Left hindlimb (tissue), 1 donor: ENCODE measurements at places on chromosomes 2 and 18.

DNA sequence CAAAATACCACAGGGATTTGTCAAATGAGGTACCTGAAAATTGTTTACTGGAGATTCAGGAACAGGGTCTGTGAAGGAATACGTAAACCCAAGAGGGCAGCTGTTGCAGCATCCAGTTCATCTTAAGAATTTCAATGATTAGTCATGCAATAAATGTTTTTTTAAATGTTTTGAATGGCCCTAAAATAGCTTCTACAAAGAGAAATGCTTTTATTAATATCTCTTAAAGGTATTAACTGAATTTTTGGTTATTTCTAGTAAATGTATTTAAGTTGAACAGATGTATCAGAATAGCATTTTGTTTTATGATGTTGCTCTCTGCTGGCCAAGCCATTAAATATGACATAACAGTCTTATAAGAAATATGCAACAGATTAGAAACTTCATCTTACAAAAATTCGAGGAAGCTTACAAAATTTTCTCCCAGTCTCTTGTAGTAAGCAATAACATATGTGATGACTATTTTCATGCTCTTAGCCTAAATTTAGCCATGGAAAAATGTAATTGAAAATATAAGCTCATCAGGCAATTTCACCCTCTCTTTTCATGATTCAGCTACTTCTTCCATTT lies 863.9 kb downstream of the SUCLG1 start:
- DNase-seq: no peak

- peak; percentile 60 for DNase-seq
Observed at GRCh38 chr2:88659538-88659915, 31.9 kb upstream of the RPIA start.

DNA sequence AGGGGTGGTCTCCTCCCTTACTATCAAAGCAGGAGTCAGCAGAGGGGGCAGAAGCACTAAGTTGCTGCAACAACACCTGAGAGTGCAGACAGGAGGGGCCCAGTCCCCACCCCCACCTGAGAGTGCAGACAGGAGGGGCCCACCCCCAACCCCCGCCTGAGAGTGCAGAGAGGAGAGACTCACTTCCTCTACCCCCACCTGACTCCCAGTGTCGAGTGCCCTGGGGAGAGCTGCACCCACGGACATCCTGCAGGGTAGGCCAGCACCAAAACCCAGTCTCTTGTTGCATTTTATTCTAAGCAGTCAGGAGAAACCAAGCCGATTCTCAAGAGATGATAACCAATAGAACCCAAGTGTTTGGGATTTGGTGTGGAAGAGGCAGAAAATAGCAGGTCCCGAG lies 78.4 kb downstream of the NAPG start:
- no peak for DNase-seq

DNA sequence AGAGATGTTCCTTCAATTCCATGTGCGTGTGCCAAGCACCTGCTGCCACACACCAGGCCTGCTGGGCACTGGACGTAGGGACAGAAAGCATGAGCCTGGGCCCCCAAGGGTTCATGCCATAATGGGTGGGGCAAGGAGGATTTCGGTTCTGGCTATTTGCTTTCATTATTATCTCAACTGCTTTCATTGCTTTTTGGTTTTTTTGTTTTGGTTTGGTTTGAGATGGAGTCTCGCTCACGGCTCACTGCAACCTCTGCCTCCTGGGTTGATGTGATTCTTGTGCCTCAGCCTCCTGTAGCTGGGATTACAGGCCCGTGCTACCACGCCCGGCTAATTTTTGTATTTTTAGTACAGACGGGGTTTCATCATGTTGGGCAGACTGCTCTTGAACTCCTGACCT lies 57.2 kb downstream of the SF3B1 start:
- no peak for DNase-seq

- DNase-seq: no peak
Observed at GRCh38 chr18:78293540-78293939, 686.1 kb upstream of the SALL3 start.

GRCh38 chr2:25201265-25201664 lies 32.9 kb upstream of the POMC start:
- DNase-seq: no peak

- no peak for DNase-seq
Observed at GRCh38 chr2:189204322-189204941, 24.9 kb upstream of the COL5A2 start.

- DNase-seq: no peak
Observed at GRCh38 chr18:21803495-21803894, 62.9 kb downstream of the MIB1 start.

DNA sequence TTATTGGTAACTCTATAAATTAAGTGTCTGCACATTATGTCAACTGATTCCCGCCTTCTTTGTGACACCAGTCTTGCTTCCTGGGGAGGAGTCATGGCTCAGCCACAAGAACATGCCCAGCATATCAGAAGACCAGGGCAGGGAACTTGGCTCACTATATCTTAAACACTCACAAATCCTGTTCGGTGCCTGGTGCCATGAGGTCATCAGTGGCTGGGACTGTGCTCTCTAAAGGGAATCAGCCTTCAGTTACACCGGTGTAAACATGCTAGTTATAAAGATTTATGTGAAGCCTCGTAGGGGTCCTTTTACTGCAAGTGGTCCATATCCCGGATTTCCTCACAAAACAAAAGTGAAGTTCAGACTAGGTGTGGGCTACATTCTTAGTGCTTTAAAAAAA lies 73.1 kb upstream of the ZNF521 start:
- DNase-seq: no peak

- no peak for DNase-seq
Observed at GRCh38 chr2:58032764-58033080, 13.9 kb upstream of the VRK2 start.

DNA sequence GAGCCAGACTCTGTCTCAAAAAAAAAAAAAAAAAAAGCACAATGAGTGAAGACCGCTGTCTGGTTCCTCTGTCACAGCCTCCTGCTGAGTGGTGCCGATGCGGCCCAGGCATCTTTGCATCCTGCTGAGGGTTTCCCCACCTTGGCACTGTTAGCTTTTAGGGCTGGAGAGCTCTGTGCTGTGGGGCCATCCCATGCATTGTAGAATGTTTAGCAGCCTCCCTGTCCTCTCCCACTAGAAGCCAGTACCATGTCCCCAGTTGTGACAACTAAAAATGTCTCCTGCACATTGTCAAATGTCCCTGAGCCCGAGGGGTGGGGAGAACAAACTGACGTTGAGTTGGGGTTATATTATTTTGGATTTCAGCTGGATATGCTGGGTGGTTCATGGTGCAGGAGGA lies 7.9 kb upstream of the COLEC11 start:
- DNase-seq: no peak

- DNase-seq: no peak
Observed at GRCh38 chr2:142940606-142941223, 63.3 kb downstream of the KYNU start.

- DNase-seq: no peak
Observed at GRCh38 chr2:238305965-238306671, 14.2 kb upstream of the TRAF3IP1 start.

DNA sequence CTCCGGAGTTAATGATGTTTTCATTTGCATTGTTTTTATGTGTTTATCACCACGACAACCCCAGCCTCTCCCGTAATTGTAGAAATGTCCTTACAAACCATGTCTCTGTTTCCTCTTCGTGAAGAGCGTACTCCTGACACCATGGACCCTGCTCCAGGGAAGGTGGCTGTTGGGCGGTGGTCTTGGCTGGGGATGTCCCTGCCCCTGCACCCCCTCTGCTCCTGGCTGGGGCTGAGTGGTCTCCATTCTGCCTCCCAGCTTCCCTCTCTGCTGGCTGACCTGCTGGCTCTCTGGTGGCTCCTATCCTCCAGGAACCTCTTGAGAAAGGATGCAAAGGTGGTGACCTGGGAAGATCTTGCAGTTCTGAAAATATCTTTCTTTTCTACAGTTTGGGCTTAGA lies 81.1 kb downstream of the ASB1 start:
- DNase-seq: no peak

GRCh38 chr2:224736227-224736626 lies 20.1 kb upstream of the CCDC195 start:
- no peak for DNase-seq

DNA sequence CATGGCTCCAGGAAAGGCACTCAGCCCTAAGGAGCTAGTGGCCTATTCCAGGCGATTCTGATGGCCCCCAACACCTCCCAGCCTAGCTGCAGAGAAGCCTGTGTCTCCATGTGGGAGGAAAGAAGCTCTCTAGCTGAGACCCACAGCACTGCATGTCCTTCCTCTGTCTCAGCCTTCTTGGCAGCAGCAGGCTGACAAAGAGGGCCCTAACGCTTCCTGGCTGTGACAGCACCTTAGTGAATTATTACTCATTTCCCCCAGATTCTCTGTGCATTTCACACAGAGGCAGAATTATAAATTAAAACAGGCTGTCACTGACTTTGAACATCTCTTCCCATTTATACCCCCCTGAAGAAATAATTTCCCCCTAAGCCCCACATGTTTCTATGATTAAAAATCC lies 206.8 kb downstream of the CLIP4 start:
- DNase-seq: no peak

DNA sequence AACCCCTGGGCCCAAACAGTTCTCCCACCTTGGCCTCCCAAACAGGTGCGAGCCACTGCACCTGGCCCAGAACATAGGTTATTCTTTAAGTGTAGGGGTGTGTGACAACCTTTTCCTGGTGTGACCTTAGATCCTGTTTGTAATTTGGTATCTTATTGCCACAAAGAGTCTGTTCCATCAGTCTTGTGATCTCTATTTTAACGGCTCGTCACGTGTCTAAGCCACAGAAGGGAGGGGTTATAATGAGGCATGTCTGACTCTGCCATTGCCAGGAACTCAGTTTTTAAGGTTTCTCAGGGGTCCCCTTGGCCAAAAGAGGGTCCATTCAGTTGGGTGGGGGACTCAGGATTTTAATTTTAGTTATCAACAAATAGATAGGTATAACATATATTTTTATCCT lies 4.4 kb upstream of the ALS2 start:
- DNase-seq: no peak

GRCh38 chr18:65093346-65093745 lies 657.5 kb upstream of the CDH7 start:
- no peak for DNase-seq

DNA sequence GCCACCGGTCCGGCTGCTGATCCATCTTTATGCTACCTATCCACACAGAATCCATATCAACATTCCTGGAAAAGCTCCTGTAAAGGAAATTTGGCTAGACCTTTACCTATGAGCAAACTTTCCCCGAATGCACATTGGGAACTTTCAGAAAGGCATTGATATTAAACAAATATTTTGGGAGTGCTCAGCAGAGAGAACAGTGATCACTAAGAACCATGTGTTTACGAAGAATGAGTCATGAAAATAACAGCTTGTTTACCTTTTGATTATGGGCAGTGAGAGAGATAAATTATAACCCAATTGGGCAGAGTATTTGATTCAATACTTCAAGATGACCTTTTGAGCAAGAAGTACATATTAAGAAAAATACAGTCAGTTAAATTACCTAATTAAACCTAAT lies 189.7 kb upstream of the CDH2 start:
- DNase-seq: no peak

GRCh38 chr2:46954951-46955571 lies 39.5 kb upstream of the MCFD2 start:
- DNase-seq: no peak

DNA sequence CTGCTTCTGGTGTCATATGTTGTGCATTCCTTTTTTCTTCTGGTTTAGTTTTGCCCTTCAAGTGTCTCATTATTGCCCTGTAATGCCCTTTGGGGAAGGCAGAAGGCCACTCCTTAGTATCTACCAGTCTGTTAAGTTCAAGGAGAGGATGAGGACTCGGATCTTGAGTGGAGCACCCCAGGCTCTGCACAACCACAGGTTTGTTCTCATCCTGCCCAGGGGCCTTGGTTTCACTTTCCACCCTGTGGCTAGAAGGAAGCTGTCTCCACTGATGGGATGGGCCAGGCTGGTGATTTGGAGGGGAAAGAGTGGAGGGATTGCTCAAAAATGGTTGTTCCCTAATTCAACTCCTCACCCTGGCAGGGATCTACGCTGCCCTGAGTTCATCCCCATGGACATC lies 30.2 kb upstream of the RAB11FIP5 start:
- DNase-seq: no peak

DNA sequence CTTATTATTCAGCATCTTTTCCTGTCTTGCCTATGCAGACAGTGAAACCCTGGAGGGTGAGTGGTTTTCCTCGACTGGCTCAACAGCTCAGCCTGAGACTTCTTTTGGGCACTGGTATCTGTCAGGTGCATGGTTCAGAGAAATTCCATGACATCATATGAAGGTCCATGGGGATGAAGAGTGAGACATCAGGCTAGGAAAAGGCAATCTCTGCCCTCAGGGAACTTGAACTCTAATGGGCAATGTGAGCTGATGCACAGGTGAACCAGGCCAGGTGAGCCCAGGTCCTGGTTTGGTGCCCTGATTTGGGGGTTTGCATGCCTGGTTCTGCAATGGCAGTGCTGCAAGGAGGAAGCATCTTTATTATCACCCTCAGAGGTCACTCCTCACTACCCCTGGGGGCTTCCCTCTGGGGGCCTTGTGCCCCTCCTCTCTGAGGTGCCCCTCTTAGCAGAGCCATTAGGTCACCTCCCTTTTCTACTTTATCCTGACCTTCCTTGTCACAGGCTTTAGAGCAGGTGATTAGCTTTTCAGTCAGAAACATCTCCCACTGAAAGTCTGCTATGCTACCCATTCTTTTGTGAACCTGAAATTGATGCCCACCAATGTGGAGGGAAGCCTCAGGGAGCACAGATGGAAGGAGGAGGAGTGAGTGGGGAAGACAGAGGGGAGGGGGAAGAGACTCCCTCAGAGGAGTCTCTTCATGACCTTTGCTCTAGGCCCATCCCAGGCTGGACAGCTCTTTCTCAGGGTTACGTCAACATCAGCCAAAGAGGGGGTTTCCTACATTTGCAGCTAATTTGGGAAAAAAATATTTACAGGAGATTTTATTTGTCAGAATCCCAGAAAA lies 47.3 kb downstream of the MERTK start:
- DNase-seq: no peak

- no peak for DNase-seq
Observed at GRCh38 chr2:168244318-168244717, 3.1 kb downstream of the STK39 start.

GRCh38 chr2:191187105-191187829 lies 36.5 kb upstream of the STAT4 start:
- DNase-seq: no peak

DNA sequence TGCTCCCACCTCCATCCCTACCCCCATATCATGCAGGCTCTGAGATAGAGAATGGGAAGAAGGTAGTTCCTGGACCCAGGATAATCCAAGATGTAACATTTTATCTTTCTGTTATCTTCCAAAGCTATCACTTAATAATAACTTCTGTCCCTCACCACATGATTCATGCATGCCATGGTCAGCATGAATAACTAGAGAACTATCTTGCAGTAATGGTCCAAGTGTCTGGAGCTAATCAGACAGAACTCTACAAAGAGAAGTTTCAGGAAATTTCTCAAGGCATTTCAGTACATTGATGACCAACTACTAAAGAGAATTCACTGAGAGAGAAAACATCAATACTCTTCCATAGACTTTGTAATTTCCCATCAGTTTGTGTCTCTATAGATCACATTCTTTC lies 1469.7 kb upstream of the PIK3C3 start:
- DNase-seq: no peak

GRCh38 chr18:61127714-61128467 lies 205.3 kb upstream of the CDH20 start:
- no peak for DNase-seq

GRCh38 chr2:237074211-237074993 lies 11.3 kb upstream of the COPS8 start:
- no peak for DNase-seq

GRCh38 chr2:219155054-219155644 lies 5.5 kb downstream of the NHEJ1 start:
- no peak for DNase-seq
